ENCODE measurements at places on chromosomes 1 and 21.

GRCh38 chr1:193141804-193142203, 20.0 kb downstream of the CDC73 start:
- DNase-seq: no peak

GRCh38 chr1:59125676-59126320, 171.1 kb upstream of the FGGY start:
- DNase-seq: no peak

DNA sequence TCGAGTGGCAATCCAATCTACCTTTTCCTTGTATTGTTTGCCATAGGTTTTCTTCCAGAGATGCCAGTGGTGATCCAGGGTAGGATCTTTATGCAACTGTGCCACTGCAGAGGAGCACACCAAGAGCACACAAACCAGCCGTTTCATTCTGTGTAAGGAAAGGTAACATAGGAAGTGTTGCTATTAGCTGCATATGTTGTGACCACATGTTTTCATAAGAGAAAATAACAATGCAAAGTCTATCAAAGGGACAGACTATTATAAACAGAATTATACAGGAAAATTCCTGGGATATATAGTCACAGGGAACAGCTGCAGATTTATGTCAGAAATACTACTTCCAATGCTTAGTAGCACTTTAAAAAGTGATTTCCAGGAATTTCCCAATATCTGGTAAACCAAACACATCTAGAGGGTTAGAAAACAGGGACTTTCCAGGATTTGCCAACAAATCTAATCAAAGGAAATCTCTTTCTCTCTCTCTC, 919 bp downstream of the CTSS start:
- DNase-seq: no peak

DNA sequence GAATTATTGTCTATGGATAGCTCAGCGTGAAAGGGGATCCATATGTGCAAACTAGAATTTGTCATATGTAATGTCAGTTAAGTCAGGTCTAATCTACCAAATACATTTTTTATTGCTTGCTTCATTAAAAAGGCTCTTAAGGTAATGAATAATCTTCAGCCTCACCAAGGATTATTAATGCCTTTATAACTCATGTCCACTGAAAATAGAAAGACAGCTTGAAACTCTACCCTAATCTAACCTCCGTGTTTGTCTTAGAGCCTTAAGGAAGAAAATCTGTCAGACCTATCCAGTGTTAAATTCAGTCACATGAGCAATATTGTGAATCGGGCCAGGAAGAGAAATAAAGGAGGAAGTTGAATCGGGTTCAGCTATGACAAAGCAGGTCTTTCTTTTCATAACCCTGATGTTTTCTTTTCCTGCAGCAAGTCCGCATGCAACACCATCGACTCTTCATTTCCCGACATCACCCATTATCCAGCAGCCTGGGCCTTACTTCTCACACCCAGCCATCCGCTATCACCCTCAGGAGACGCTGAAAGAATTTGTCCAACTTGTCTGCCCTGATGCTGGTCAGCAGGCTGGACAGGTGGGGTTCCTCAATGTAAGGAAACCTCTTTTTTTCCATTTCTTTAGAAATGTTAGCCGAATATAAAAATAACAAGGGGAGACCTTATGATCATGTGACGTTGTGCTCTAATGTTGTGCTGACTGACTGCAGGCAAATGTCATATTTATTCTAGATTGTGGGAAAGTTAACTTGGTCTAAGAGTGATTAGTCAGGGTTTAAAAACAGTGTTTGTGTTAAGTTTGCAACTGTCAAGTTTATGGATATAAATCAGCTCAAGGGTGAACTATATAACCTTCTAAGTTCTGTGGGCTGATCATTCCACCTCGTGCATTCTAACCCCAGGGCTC, 321.0 kb downstream of the TM2D1 start:
- DNase-seq: no peak

DNA sequence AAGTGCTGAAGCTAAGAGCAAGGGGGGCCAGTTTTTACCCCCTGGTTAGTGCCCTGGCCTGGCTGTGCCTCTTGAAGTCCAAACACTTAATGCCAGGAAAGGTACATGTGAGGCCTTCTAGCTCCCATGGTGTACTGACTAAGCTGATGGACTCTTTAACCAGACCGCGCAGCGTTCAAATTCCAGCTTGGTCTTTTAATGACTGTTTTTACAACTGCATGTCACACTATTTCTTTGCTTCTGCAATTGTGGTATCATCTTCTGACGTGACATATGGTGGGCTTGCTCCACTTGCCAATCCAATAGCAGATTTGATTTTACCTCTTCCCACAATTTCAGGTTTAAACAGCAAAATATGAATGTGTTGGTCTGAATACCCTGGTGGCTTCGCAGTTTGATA, 197.3 kb downstream of the HUNK start:
- DNase-seq: no peak

DNA sequence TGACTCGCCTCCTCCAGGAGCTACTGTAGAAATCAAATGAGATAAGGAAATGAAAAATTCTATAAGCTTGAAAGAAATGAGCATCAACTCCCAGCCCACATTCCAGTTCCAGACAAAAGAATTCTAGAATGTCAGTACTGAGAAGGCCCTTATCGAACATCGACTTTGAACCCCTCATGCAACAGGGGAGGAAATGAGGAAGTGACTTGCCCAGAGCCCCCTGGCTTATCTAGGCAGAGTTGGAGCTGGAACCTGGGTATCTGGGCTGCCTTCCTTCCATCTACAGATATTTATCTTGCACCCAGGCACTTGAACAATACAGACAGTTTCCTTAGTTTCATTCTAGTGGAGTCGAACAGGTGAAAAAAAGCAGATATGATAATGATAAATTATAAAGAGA, 22.3 kb downstream of the MECR start:
- no peak for DNase-seq

- DNase-seq: no peak
Measured at GRCh38 chr1:162276493-162276892, 100.2 kb downstream of the SPATA46 start.

DNA sequence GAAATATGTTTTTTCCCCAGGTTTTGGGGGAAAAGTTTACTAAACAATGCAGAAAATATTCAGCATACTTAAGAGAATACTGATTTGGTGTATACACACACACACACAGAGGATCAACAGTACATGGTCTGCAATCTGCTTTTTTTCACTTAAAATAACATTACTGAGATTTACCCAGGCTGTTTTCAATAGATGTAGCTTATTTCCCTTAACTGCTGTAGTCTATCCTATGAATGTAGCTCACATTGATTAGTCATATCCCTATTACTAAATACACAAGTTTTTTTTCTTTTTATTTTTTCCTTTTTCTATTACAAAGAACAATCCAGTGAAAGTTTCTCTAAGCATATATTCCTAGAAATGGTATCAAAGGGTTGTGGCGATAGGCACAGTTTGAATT, 266.7 kb upstream of the GREM2 start:
- DNase-seq: no peak

DNA sequence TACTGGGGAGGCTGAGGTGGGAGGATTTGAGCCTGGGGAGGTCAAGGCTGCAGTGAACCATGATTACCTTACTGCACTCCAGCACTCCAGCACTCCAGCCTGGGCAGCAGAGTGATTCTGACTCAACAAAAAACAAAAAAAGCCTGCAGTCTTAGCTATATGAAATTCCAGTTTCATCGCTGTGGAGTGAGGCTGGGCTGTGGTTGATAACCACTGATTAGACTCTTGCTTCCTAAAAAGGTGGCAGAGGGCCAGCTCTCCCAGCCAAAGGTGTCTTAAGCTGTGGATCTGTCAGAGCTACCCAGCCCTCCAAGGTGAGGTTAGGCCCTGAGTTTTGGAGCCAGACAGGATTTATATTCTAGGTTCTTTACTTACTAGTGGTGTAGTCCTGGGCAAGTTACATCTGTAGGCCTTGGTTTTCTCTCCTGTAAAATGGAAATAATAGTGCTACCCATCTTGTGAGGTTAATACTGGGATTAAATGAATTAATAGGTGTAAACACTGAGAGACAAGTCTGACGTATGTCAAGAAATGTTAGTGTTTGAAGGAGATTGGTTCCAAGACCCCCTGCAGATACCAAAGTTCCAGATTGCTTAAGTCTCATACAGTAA, 35.9 kb downstream of the TMCC2 start:
- DNase-seq: no peak

DNA sequence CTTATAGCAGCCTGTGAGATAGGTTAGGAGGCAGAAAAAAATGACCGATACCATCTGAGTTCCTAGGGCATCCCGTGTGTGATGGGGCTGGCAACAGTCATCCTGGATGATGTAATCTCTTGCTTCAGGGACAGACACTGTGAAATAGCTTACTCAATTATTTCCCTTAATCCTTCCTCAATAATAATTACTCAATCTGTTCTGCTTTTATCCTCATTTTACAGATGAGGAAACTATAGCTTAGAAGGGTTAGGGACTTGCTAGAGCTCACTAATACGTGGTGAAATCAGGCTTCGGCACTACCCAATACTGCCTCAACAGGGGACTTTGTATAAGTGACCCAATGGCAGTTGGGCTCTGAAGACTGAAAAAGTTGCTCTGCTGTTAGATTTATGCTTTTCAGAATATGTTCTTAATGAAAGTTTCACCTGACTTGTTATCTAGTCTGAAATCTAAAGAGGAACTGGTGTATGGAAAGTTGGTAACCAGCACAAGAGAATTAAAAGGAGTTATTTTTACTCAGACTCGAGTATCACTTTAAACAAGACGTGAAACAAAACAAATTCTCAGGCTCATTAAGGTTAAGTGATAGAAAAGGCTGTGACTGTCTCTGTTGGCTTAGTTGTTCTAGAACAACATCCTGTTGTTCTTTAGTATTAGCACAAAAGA, 14.4 kb downstream of the CD55 start:
- DNase-seq: no peak

DNA sequence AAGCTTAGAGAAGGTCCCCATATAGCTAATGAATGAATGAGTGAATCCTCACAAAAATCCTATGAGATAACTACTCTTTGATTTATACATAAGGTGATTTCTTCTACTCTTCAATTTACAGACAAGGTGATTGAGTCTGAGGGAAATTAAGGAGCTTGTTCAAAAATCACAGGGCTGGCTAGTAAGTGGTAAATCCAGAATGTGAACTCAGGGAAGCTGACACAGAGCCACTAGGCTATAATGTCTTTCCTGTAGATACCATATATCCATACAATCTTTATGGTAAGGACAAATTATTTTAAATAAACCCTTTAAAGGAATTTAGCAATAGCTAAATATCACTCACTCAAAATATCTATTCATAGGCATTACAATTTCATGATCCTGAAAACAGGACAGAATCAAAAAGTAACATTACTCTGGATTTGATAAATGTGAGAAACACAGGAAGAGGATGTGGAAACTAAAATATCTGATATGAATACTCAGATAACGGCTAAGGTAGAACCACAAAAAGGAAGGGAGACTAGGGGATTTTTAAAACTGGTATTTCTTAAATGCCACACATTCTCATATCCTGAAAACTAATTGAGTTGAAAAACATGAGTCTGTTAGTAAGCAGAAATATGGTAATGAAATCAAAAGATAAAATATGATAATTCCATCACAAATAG, 108.2 kb downstream of the NBPF12 start:
- no peak for DNase-seq

DNA sequence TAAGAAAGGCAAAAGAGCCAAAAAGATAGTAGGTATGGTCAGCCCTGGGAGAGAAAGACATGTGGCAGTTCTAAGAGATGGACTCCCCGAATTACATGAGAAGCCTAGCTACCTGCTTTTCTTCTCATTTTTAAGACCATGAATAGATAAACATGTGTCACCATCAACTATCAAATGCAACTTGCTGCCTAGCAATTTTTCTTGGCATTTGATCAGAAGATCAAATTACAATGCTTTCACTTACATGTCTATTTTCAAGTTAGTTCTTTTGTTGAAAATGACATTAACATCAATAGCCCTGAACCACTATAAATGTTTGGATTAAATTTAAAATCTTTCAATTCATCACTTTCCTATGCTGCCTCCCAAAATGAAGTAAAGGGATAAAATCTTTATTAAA, 212.3 kb downstream of the HHIPL2 start:
- no peak for DNase-seq

DNA sequence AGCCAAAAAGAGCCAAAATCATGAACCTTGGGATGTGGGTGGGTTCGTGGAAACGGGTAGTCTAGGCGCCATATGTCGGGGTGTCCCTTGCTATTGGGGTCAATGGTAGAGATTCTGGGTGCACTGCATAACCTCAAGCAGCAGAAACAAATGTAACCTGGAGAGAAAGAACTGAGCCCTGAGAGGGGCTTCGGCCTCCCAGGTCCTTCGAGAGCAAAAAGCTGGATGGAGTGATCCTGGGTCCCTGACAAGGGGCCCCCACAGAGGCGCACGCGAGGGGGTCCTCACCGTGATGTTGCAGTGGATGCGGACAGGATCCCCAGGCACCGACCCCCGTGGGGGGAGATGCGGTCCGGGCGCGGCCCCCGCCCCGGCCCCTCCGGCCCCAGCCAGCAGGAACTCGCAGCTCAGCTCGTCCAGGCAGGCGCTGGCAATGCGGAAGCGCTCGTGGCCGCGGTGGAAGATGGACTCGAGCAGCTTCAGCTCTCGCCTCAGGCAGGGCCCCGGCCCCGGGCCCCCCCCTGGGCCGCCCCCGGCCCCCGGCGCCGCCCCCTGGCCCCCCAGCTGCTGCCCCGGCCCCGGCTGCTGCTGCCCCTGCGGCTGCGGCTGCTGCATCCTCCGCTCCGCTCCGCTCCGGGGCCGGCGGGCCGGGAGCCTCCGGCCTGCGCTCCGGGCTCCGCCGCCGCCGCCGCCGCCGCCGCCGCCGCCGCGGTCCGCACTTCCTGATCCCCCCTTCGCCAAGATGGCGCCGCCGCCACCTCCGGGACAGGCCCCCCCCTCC, at the start of gene UBE2Q1:
Gene UBE2Q1 (minus strand): TSS at position 724 of the 781 bp plus-strand sequence. CDS start 109 bp downstream, at position 615.
- DNase-seq: no peak

DNA sequence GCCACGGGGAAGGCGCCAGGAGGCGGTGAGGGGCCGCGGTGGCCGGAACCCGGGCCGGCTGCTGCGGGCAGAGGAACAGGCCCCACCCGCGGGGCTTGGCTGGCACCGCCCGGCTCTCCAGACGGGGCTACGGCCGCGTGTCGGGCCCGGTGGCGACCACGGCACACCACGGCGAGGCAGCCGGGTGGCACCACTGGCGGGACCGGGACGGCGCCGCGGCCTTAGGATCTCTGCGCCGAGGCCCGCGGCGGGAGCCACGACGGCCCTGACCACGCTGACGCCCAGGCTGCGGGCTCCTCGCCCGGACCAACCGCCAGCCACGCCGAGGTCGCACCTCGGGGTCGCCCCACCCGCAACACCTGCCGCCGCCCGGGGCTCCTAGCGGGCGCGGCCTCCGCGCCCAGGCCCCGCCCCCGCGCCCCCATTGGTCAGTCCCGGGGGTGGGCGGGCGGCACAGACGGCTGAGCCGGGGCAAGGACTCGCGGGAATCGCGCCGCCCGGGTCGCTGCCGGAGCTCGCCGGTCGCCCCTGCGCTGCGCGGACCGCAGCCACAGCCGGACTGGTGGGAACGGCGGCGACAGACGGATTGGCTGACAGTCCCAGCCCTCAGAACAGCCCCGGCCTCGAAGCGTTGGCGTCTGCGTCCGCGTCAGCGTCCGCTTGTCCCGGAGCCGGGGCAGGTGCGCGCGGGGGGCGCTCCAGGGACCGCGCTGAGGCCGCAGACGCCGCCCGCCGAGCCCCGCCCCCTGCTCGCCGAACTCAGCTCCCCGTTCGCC, at the start of gene BMP8A:
Gene BMP8A (plus strand): TSS at position 491 of the 776 bp plus-strand sequence. CDS start 356 bp downstream, outside the sequence.
- no peak for DNase-seq

GRCh38 chr1:6329396-6329795, 64.2 kb downstream of the ACOT7 start:
- no peak for DNase-seq

- DNase-seq: no peak
Measured at GRCh38 chr1:151384584-151384983, 12.1 kb upstream of the SELENBP1 start.

GRCh38 chr1:199859491-199859933, 168.0 kb upstream of the NR5A2 start:
- no peak for DNase-seq

GRCh38 chr21:45926281-45926680, 55.3 kb upstream of the COL6A1 start:
- DNase-seq: no peak
